Amniotic epithelial cell (primary cell): ENCODE measurements at places on chromosomes 5 and 9.

GRCh38 chr9:24436761-24437160, 108.9 kb downstream of the IZUMO3 start:
- no peak for DNase-seq

DNA sequence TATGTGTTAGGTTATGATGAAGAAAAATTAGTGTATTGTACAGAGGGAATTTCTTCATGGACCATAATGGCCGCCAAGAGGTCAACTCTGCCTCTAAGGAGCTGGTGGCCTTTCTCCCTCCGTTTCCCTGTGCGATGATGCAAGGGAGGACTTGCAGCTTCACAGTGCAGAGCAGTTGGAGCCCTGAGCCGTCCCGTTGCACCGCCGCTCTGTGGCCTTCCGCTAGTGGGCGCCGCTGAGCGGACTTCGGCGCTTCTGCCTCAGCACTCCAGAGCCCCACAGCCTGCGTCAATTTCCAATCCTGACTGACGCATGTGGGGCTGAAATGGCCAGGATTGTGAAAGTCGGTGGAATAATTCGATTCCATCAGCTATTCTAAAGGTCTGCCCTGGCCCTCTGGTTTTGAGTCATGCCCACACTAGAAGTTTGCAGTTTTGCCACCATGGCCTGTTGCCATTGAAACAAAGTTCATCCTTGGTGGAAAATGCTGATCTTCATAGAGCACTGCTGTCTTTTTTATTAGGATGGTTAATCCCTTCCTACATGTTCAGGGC, 22.7 kb upstream of the LECT2 start:
- peak; percentile 89 for DNase-seq

GRCh38 chr5:6873359-6873758, 160.1 kb downstream of the TENT4A start:
- no peak for DNase-seq

DNA sequence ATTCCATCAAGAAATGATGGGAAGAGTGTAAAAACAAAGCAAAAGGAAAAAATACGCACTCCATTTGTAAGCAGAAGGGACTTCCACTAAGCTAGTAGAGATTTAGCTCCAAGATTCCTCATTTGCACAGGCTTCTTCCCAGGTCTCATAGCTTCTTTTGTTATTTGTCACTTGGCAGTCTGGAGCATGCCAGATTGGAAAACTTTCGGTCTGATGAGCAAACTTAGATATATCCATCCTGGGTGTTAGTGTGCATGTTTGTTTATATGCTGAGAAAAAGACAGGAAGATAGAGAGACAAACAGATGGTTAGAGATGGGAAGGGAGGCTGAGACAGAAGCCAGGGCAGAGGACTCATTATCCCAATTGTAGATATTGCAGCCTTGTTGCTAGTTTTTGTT, 1644.5 kb upstream of the NUDT12 start:
- DNase-seq, result no peak

DNA sequence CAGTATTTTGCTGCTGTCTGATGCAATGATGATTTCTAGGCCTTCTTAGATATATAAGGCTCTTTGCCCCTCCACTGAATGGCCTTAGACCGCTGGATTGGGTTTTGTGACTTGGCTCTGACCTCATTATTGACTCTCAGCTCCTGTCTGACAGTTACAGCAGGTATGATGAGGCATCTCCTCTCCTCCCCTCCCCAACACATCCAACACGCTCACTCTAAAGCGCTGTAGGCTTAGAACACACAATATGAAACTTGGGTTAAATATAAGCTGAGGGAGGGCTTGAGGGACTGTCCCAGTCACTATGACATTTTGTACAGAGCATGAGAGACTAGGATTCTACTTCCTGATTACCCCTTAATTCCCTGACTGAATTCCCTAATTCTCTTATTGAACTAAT, 18.8 kb upstream of the CER1 start:
- no peak for DNase-seq
